CD8-positive, alpha-beta memory T cell (primary cell): ENCODE measurements at places on chromosomes 3 and 15.

DNA sequence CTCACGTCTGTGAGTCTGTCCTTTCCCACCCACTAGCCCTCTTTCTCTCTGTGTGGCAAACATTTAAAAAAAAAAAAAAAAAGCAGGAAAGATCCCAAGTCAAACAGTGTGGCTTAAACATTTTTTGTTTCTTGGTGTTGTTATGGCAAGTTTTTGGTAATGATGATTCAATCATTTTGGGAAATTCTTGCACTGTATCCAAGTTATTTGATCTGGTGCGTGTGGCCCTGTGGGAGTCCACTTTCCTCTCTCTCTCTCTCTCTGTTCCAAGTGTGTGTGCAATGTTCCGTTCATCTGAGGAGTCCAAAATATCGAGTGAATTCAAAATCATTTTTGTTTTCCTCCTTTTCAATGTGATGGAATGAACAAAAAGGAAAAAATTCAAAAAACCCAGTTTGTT lies 97.7 kb downstream of the GAP43 start:
- no peak for DNase-seq

- DNase-seq = no peak
Observed at GRCh38 chr3:64067506-64068346, 44.4 kb upstream of the PSMD6 start.

DNA sequence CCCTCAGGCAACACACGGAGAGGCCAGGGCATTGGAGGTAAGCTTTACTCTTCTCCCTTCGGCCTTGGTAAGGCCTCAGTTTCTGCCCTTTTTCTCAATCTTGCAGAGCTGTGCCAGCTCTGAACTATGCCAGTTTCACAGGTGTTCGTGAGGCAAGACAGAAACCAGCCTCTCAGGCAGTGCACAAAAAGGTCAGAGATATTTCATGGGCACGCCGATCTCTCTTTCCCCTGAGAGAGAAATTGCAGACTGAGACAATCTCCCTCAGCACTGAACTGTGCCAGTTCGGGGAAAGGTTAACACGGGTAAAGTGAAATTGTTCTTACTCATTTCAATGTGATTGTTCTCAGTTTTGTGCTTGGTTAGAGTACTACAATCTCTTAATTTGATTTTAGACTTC lies 88.5 kb downstream of the GMNC start:
- DNase-seq = no peak

DNA sequence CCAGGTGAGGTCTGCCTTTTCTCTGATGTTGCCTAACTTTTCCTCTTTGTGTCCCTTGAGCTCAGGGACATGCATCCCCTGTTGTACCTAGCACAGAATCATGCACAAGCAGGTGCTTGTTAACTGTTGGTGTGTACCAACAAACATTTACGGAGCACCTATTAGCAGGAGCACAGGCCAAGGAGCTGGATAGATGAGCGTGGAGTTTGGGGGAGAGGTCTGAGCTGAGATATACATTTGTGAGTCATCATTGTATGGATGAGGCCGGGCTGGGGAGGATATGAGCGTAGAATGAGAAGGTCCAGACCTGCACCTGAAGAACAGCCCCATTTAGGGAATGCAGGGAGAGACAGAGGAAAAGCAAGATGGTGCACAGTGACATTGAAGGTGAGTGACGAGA lies 53.4 kb downstream of the SMAD3 start:
- no peak for DNase-seq
